ENCODE measurements at places on chromosomes 11 and 22.
A peak's percentile ranks its signal among the peaks of the same experiment; 100 is the strongest.

GRCh38 chr22:49929211-49929979 lies 11.0 kb downstream of the CRELD2 start:
- DNase-seq: peak; percentile 36

DNA sequence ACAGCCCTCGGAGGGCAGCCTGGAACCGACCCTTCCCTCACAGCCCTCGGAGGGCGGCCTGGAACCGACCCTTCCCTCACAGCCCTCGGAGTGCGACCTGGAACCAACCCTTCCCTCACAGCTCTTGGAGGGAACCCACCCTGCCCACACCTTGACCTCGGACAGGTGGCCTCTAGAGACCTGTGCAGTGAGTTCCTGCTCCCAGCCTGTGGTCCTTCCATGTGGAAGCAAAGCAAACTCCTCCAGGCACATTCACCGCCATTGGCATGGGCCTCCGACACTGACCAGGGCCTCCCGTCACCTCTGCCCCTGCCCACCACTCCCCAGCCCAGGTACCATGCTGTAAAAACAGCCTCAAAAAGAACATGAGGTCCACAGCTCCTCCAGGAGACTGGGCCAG lies 272.1 kb downstream of the BRD1 start:
- no peak for DNase-seq

DNA sequence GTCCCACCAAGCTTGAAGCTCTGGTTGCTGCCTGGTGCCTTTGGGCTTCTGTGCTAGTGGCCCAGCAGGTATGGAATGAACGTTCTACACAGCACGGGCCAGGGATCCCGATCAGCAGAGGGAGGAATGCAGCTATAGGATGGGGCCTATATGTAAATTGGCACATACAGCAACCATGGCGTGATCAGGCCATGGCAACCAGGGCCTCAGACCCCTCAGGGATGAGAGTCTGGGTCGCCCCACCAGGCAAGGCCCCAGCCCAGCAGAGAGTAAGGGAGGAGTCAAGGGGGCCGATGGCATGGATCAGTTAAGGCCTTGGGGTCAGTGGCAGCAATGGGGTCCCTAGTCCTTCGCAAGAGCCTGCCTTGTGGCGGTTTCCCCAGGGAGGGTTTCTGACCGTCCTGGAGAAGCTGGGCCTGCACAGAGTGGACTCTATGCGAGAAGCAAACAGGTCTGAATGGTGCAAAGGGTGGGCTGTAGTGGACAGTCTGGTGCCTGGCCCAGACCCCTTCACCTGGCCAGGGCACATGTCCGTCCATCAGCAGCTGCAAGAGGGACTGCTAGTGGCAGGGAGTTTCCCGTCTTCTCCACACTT lies 98.6 kb downstream of the RPS6KA4 start:
- no peak for DNase-seq

GRCh38 chr11:134231958-134232659 lies 7.6 kb downstream of the VPS26B start:
- no peak for DNase-seq

DNA sequence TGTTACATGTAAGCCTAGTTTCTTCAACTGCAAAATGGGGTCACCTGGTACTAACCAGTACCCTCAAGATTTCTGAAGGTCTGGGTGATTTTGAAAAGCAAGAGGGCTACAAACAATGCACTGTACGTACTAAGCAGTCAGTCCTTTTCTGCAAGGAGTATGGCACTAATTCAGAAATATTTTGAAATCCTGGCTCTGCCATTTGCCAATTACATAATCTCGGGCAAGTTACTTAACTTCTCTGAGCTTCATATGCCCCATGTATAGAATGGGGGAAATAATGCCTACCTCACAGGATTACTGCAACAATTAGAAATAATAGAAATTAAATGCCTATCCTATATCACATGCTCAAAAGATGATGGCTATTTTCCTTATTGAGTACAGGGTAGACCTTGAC lies 60.7 kb upstream of the CCDC89 start:
- no peak for DNase-seq

DNA sequence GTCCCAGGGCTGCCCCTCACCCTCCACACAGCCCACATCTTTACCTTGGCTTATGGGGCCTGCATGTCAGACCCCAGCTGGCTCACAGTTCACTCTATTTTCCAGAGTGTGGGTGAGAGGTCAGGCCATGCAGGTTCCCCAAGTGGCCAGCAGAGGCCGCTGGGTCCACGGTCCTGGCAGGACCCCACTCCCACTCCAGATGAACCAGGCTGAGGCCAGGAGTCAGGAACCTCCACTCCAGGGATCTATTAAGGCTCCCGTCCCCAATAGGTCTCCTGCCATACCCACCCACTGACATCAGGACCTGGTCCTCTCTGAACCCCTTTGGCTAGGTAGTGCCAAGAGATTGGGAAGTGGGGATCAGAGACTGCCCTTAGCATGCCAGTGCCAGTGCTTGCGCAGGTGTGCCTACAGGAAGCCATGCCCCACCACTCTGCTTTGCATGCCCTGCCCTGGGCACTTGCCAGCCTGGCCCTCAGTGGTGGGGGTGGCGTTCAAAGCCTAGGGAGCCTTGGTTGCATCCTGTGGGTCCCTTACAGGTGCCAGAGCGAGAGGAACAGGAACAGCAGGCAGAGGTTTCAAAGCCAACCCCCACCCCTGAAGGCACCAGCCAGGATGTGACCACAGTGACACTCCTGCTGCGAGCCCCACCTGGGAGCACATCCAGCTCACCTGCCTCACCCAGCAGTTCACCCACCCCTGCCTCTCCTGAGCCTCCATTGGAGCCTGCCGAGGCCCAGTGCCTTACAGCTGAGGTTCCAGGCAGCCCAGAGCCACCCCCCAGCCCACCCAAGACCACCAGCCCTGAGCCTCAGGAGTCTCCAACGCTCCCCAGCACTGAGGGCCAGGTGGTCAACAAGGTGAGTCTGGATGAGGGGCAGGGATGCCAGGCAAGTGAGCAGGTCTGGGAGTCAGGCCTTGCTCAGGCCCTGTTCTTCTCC lies 8.3 kb downstream of the SMTN start:
- no peak for DNase-seq

GRCh38 chr11:100681064-100681502 lies 6.0 kb upstream of the ARHGAP42 start:
- no peak for DNase-seq

DNA sequence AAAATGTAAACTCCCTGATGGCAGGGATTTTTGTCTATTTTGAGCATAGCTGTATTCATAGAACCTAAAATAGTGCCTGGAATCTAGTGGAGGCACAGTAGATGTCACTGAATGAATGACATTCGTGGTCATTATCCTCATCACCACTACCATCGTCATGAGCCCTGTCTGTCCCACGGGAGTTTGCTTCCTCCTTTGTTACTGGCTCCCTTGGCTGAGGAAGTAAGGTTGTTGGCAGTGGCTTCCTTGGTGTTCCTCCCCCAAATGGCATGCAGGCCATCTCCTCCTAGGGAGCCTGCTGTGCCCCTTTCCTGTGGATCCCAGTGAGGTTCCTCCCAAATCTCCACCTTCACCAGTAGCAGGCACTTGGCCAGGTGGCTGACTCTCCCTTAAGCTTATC lies 183.0 kb downstream of the CEP164 start:
- DNase-seq: no peak

- DNase-seq: no peak
Observed at GRCh38 chr11:95585752-95586077, 203.9 kb downstream of the FAM76B start.

- no peak for DNase-seq
Observed at GRCh38 chr11:66570079-66570849, 1.9 kb upstream of the CTSF start.

- DNase-seq: no peak
Observed at GRCh38 chr22:33332538-33332937, 274.4 kb upstream of the SYN3 start.

GRCh38 chr11:134557571-134558257 lies 145.7 kb upstream of the B3GAT1 start:
- no peak for DNase-seq

GRCh38 chr22:27632451-27633295 lies 168.9 kb downstream of the MN1 start:
- DNase-seq: no peak

- DNase-seq: no peak
Observed at GRCh38 chr11:30313580-30313979, 9.3 kb upstream of the ARL14EP start.

DNA sequence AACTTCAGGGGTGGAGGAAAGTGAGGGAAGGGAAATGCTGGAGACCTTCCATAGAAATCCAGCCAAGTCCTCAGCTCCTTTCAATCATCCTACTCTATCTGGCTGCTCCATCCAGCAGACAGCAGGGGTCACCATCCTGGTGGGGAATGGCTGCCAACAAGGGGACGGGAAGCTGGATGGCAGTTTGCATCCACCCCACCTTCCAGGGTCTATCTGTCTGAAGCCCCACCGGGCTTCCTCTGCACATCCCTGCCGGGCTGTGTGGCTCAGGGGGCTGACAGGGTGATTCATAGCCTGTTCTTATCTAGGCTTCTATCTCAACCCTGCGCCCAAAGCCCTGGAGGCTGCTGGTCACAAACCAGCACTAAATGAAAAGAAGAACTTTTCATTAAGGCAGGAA lies 1.1 kb downstream of the SYTL2 start:
- peak; percentile 43 for DNase-seq

DNA sequence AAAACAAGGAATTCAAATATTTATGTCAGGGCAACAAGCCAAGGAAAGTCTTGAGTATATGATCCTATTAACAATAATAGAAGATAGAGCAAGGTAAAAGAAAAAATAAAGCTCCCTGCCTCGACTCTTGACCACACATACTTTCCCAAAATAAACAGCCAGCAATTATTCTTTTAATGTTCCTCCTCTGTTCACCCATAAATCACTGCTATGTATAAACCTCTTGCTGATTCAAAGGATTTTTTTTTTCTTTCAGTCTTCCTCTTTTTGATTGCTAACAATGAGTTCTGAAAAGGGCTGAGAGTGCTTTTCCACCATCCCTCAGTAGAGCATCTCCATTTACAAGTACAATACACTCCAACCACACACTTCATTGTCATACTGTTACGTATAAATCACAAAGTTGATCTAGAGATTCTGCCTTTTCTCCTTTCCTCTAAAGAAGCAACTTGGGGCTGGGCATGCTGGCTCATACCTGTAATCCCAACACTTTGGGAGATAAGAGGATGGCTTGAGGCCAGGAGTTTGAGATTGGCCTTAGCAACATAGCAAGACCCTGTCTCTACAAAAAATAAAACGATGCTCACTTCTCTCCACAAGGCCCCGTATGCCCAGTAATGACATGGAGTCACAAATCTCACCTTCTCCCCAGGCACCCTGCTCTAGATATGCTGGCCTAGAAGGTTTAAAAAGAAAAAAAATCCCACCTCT lies 24.0 kb downstream of the RAB30 start:
- no peak for DNase-seq

DNA sequence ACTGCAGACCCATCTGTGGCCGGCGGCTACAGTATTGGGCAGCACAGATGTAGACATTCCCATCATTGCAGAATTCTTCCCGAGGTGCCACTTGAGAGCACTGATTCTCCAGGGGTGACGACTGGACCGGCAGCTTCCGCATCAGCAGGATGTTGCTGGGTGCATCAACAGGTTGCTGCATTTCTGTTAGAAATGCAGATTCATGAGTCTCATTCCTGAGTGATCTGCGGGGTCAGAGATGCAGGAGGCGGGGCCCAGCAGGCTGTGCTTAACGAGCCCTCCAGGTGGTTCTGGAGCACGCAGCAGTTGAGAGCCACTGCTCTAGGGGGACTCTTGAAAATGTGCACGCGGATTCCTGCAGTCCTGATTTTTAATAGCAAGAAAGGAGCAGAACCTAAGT lies 321.8 kb downstream of the TBC1D22A start:
- no peak for DNase-seq

DNA sequence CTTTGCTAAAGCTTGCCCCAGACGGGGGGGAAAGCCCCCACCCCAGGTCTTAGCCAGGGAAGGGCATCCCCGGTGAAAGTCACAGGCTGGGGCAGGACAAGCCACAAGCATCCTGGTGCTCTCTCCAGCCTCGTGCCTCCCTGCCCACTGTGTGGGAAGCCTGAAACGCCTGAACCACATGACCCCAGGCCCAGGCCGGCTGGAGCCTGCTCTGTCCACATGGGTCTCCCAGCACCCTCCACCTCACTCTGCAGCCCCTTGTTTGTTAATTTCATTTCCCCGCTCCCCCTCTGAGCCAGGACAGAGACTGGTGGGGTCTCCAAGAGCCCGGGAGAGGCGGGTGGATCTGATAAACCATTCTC lies 58.3 kb upstream of the TCF20 start:
- DNase-seq: no peak
